Activated CD8-positive, alpha-beta memory T cell treated with anti-CD3 and anti-CD28 coated beads, Interleukin-2, amount 10 ng/mL, durations not matched to agents 7 days and 5 days (primary cell): ENCODE measurements at places on chromosomes 5 and 9. TPM values are rescaled to one million over a fixed set of nuclear protein-coding genes. Genes with fewer than 3 reads are reported as not detected.

WDR31 gene
- total RNA-seq, result 1.1 TPM

RASGEF1C gene
- total RNA-seq, result not detected

SLC4A9 gene
- total RNA-seq, result 0.35 TPM

SMIM33 gene
- total RNA-seq, result 0.26 TPM

FOXD4L4 gene
- total RNA-seq, result not detected

ANXA2R gene
- 32.0 TPM for total RNA-seq

PCDHA11 gene
- not detected for total RNA-seq

SPATA31E1 gene
- not detected for total RNA-seq

EHMT1 gene
- total RNA-seq, result 99.9 TPM

ASPN gene
- total RNA-seq, result not detected

SLC36A2 gene
- not detected for total RNA-seq

GRCh38 chr5:126368239-126368812, 54.9 kb upstream of the GRAMD2B start:
- DNase-seq, result no peak

- DNase-seq, result peak; percentile 78
These were observed 166.4 kb upstream of the OTULINL start for GRCh38 chr5:14415024-14415697.

DNA sequence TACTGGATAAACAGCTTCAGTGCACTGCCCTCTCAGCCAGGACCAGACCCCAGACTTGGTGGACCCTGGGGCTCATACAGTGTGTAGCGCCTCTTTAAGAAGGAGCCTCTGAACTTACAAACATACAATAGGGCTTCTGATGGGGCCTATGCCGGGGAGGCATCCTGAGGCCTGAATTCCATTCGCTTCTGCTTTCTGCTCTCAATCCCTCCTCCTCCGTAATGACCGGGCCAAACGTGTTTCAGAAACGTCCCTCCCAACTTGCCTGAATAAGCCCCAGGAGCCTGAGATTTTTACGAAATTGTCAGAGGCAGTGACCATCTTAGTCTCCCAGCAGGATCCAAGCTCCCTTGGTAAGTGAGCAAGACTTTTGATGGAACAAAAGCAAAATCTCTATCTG, 128.1 kb upstream of the BOD1 start:
- DNase-seq, result no peak

- DNase-seq, result no peak
These were observed 391.1 kb upstream of the GRAMD2B start for GRCh38 chr5:126031989-126032716.

GRCh38 chr5:159878988-159879471, 37.3 kb upstream of the ADRA1B start:
- no peak for DNase-seq

DNA sequence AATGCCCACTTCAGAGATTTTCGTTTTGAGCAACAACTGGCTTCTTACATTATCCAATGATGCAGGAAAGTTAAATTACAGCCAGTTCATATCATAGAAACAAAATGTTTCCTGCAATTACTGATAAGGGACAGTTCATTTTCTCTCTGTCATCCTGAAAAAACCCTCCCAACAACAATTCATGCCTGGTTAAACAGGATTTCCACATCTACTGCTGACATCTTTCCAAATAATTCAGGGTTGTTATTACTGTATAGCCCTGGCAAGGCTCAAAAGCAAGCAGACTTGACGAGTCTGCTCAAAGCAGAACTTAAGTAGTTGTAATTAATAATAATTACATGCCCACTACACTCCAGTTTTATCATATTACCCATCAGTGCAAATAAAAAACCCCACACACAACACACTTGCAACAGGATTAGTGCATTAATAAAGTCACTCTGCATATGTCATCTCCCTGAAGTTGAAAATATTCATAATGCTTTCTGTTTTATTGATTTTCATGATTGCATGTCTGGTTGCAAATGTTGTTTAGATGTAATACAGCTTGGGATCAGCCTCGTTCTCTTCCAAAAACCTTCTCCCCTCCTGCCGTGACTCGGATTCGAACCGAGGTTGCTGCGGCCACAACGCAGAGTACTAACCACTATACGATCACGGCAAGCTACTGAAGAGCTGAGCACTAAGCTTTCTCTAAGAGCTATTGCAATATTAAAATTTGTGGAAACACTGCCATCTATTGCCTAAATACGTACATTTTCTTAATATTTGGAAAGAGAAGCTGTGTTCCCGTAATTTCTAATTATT, 119.6 kb upstream of the NFIB start:
- DNase-seq, result no peak

GRCh38 chr5:177450667-177451424, 4.2 kb downstream of the PRR7 start:
- no peak for DNase-seq

- no peak for DNase-seq
These were observed 129.2 kb downstream of the GOLPH3 start for GRCh38 chr5:32044939-32045338.

GRCh38 chr5:25858019-25858418, 1180.4 kb downstream of the CDH9 start:
- no peak for DNase-seq

- DNase-seq, result peak; percentile 93
These were observed 6.4 kb downstream of the SLC34A1 start for GRCh38 chr5:177390363-177391300.

DNA sequence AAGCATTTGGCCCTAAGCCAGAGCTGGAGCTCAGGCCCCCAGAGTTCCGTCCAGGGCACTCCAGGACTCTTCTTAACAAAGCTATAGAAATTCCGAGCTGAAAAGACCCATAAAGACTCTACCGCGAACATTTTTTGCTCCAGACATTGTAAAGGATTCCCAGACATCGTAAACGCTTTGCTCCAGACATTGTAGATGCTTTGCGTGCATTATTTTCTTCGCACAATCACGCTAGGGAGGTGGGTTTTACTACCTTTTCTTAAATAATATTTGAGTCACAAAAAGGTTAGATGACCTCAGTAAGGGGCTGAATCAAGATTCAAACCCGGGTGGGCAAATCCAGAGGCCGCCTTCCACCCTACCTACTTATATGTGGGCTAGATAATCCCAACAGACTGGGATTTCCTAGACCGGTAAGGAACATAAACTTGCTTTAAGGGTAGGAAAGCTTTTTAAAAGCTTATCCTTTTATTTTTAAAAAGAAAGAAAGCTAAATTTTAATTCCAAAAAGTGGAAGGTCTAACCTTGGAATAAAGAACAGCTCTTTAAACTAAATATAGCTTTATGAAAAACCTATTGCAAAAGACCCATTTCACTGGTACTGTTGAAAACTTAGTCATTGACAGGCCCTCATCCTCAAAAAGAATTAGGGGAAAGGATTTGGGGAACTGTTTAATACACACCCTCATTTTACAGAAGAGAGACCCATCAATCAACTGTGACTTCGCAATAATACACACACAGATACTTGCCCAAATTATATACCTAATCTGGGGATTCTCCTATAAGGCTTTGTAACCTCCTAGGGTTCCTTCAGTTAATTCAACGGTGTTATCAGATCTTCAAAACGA, 822 bp upstream of the TNIP1 start:
- no peak for DNase-seq

DNA sequence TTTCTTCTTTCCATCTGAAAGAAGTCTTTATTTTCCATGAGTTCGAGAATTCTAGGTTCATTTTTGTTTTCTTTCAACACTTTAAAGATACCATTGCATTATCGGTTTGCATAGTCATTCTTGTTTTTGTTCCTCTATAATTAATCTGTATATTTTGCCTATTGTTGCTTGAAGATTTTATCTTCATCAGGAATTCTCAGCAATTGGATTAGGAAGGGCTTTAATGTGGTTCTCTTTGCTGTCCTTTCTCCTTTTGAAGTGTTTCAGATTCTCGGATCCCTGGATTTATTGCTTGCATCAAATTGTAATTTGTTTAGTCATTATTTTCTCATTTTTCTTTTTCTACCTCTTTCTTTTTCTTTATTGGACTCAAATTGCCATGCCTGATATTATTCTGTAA, 609.8 kb downstream of the TLR4 start:
- DNase-seq, result no peak

GRCh38 chr9:123927625-123928532, 2.0 kb downstream of the DENND1A start:
- DNase-seq, result no peak

DNA sequence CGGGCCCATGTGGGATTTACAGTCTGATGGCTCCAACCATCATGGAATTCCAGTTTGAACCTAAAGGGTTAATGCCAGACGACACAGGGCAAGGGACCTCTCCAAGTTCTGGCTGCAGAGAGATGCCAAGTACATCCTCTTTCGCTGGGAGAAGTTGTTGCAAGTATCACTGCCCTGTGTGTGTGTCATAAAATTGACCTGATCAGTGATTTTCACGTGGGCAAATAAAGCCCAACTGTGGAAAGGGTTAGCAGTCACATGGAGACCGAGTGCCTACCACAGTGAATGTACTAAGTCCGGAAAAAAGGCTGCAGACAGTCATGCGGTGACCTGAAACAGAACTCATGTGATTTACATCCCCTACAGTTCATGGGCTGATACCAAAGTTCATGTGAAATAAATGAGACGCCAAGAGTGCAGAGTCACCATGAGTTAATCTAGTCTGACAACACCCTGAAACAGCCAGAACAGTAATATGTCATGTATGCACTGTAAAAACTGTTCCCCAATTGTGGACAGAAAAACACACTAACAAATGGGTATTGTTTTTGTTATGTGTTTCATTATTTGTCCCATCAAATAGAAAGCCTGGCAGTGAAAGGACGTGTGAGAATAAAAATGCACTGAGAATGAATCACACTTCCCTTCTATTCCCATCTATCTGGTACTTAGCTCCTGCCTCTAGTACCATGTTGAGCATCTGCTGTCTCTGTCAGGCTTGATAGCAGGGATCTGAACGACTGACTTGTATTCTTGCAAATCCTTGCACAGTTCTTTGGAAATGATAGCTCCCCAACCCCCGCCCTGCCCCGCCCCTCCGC, 115.7 kb downstream of the SUSD1 start:
- DNase-seq, result no peak

DNA sequence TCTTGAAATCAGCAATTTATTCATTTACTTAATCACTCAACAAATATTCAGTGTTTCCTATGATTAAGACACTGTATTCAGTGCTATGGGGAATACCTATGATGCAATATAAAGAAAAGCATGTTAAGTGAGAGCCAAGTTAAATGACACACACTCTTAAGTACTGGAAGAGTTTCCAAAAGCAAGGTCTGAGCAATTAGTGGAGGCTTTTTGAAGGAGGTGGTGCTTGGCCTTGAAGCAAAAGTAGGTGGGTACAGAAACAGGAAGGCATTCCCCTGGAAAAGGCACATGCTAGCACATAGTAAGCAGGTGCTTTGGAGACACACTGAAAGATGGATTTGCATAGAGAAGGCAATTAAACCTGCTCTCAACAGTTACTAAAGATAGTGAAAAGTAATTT, 4.0 kb downstream of the TSLP start:
- DNase-seq, result no peak

GRCh38 chr5:127567026-127567768, 49.8 kb downstream of the PRRC1 start:
- peak; percentile 69 for DNase-seq

GRCh38 chr5:65014769-65015168, 246.0 kb downstream of the CWC27 start:
- no peak for DNase-seq
